ENCODE measurements at places on chromosomes 13 and 19.

DNA sequence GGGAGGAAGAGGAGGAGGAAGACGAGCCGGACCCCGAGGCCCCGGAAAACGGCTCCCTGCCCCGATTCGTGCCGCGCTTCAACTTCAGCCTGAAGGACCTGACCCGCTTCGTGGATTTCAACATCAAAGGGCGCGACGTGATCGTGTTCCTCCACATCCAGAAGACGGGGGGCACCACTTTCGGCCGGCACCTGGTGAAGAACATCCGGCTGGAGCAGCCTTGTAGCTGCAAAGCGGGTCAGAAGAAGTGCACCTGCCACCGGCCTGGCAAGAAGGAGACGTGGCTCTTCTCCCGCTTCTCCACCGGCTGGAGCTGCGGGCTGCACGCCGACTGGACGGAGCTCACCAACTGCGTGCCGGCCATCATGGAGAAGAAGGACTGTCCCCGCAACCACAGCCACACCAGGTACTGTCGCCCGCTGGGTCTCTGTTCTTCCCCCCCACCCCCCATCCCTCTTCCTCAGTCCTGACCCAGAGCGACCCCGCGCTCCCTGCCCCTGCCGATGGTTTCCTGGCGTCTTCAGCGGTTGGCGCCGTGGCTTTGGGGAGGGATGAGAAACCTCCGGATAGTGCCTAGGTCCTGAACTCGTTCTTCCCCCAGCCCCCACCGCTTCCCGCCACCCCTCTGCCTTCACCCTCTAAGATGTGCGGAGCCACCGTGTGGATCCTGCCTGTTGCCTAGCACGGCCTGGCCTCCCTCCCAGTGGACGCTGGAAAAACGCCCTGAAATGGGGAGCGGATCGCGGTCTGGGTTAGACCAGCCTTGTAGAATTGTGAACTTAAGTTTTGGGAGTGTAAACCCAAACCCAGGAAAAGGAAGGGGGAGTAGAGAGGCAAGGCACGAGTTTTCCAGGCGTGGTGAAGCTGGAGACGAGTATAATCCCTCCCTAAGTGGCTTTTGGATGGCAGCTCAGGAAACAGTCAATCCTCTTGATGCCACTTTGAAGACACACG is 1.5 kb downstream of the HS6ST3 start:
- DNase-seq = no peak

DNA sequence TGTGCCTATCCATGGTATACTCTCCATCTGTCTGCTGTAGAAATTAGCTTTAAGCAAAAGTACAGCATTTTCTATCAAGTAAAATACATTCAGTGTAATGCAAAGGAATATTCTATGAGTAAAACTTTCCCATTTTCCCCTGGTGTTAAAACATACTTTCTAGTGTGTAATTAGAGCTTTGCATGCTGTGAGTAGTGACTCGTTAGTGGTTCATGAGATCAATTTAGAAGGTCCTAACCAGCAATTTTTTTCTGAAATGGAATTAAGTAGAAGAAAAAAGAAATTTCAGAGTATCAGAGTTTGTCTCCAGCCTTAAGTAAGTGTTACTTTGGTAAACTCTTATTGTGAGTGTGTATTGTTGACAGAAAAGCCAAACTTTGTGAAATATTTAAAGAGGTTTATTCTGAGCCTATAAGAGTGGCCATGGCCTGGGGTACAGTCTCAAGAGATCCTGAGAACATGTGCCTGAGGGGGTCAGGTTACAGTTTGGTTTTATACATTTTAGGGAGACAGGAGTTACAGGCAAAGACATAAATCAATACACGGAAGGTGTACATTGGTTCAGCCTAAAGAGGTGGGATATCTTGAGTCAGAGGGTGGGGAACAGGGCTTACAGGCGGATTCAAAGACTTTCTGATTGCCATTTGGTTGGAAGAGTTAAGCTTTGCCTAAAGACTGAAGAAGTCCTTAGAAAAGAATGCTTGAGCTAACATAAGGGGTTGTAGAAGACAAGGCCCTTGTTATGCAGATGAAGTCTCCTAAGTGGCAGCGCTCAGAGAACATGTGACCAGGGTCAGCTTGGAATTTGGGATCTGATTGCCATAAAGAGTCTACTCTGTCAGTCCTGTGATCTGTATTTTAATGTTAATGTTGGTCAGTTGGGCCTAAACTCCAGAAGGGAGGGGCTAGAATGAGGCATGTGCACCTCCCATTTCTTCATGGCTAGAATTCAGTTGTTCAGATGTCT is 25.5 kb downstream of the FAM187B start:
- no peak for DNase-seq

- no peak for DNase-seq
These were observed 83.6 kb upstream of the ARHGEF7 start for GRCh38 chr13:111031531-111031961.

- DNase-seq = no peak
These were observed 243.5 kb downstream of the RGCC start for GRCh38 chr13:41700790-41701310.

DNA sequence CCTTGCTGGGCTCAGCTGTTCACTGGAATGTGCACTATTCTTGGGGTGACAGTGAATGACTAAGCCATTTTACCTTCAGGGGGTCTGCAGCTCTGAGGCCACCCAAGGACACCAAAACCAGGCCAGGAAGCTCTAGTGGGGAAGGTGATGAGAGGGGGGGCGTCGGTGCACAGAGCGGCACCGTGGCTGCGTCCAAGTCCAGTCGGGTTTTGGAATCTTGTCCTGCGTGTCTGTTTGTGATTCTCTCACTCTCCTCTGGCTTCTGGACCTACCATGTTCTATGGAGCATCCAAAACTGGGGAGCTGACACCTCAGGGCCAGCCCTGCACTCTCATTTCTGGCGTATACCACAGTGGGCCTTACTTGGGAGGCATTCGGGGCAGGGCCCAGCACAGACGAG is 92.1 kb downstream of the RGCC start:
- DNase-seq = no peak

GRCh38 chr13:45422731-45423292 is 4.6 kb upstream of the SLC25A30 start:
- no peak for DNase-seq

DNA sequence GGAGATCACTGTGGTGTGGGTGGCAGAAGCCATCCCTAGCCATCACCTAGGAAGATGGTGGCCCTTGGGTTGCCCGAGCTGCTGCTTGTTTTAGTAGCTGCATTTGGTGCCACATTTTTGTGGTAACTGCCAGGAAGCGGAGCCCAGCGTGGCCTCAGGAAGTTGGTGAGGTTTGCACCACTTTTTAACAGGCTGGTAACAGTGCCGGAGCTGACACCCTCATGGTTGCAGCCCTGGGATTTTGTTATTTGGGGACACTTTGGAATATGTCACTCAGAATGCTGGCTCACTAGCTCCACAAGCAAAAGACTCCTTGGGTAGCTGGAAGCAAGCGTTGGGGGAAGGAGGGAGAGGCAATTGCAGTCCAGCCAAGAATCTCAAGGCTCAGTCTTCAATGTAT is 22.1 kb downstream of the ACTN4 start:
- DNase-seq = no peak

DNA sequence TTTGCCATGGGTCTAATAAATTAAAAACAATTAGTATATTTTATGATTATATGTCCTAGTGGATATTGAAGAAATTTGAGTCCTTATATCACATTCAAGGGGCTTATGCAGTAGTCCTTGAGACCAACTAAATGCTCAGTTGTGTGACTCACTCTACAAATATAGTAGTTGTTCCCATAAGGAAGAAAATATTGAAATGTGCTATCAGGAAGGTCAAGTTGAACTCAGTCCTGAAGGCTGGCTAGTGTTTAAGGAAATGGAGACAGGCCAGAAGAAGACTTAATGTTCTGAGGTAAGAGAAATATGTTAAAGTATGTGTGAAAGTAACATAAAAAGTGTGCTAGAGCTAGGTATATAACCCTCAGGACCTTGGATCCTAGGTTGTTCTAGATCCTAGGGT is 766.1 kb upstream of the GPC6 start:
- no peak for DNase-seq

- no peak for DNase-seq
These were observed 12.5 kb downstream of the ZNF714 start for GRCh38 chr19:21094347-21095025.

DNA sequence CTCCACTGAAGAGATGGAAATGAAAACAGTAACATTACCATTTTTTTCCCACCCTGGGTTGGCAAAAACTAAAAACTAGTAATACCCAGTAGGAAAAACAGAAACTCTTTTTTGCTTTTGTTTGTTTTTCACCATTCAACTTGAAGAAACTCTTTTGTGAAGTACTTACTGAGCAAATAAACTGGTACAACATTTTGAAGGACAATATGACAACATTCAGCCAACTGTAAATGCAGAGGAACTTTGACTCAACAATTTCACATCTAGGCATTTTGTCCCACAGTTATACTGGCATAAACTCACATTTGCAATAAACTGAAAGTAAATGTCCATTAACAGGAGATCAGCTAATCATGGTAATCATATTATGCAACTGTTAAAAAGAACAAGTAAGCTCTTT is 152.5 kb downstream of the RNF17 start:
- no peak for DNase-seq

GRCh38 chr13:37143911-37144310 is 38.4 kb upstream of the CSNK1A1L start:
- DNase-seq = no peak
